Endothelial cell (in vitro differentiated cells): ENCODE measurements at places on chromosomes 3 and 15. TPM values are rescaled to one million over a fixed set of nuclear protein-coding genes. Genes with fewer than 3 reads are reported as not detected.

GRCh38 chr3:116103868-116104530, 341.3 kb downstream of the LSAMP start:
- no peak for DNase-seq
- no peaks in the 10 kb centered on the region for H3K4me1 ChIP-seq
- no peaks in the 10 kb centered on the region for H3K27me3 ChIP-seq
- H3K27ac ChIP-seq: no peak overlapping the region

Gene HAPLN3
- 137 TPM for total RNA-seq

Gene LAMB2
- total RNA-seq: 259 TPM

DNA sequence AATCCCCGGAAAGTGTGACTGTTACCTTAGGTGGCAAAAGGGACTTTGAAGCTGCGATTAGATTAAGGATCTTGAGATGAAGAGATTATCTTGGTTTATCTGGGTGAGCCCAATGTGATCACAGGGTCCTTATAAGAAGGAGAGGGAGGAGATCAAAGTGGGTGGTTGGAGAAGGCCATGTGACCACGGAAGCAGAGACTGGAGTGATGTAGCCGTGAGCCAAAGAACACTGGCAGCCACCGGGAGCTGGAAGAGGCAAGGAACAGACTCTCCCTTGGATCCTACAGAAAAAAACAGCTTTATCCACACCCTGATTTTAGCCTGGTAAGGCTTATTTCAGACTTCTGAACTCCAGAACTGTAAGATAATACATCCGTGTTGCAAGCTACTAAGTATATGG, 29.9 kb downstream of the CRABP1 start:
- no peaks in the 10 kb centered on the region for H3K36me3 ChIP-seq
- peaks cover 6% of the 10 kb centered on the region for H3K4me1 ChIP-seq
- no peak overlapping the region for H3K4me3 ChIP-seq
- H3K27ac ChIP-seq: no peak overlapping the region
- no peak for DNase-seq
- H3K27me3 ChIP-seq: no peaks in the 10 kb centered on the region

DNA sequence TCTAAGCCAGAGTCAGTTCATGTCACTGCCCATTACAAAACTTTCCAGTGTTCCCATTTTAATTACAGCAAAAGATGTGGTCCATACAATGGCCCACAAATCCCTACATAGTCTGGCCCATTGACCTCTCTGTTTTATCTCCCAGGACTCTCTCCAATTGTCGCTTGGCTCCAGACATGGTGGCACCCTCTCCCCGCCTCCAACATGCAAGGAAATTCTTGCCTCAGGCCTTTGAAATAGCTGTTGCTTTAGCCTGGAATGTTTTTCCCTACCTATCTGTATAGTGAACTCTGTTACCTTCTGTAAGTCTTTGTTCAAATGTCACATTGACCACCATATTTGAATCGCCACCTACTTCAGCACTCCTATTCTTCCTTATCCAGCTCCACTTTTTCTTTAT, 377.3 kb upstream of the MCTP2 start:
- no peak overlapping the region for H3K27ac ChIP-seq
- H3K36me3 ChIP-seq: no peaks in the 10 kb centered on the region
- H3K27me3 ChIP-seq: no peaks in the 10 kb centered on the region
- H3K4me1 ChIP-seq: no peaks in the 10 kb centered on the region
